ENCODE measurements at places on chromosomes 6 and 20.

GRCh38 chr6:84213217-84213616 lies 14.2 kb downstream of the CEP162 start:
- no peak for DNase-seq

GRCh38 chr6:27836783-27837624 lies 75.2 kb downstream of the OR2B2 start:
- peak; percentile 93 for DNase-seq

- no peak for DNase-seq
Observed at GRCh38 chr6:2042956-2043648, 202.3 kb downstream of the GMDS start.

- DNase-seq = no peak
Observed at GRCh38 chr6:113162739-113163138, 694.4 kb upstream of the MARCKS start.

DNA sequence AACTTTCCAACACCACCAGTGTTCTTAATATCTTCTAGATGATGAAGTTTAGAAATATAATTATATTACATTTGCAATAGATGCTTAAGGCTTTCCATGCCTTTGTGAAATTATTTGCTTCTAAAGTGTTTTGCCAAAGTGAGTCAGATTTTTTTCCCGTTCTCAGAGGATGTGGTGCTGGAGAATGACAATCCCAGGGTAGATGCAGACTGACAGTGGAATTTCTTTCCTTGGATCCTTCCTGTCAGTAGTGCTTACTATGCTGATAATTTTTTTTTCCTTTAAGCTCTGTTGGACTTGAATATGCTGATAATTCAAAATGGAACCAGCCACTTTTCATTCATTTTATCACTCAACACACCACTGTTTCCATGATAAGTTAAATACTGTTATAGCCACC lies 59.9 kb upstream of the SOX4 start:
- no peak for DNase-seq

- no peak for DNase-seq
Observed at GRCh38 chr20:62186887-62187866, 4.3 kb downstream of the MTG2 start.

DNA sequence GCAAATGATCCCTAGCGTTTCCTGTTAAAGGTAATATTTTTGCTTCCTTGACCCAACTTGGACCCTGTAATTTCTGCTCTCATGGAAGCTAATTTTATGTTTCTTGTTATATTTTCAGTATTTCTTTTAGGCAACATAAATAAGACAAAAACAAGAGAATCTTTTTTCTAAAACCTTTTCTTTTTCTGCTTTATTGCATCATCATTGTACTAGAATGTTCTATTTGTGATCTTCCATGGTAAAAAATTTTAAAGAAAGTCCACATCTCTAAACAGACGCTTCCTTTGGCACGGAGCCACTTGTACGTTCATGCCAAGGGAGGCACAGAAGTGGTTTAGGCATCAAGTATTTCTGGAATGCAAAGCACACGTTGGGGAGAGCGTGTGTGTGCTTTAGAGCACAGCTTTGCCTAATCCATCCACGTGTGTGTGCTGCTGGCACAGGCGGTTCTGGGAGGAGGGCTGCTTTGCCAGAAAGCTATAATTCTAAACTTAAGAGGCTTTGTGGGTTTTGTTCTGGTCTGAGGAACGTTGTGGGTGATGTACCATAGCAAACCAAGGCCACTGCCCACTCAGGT lies 98.3 kb downstream of the SASH1 start:
- peak; percentile 25 for DNase-seq

GRCh38 chr6:135274561-135275293 lies 93.6 kb downstream of the MYB start:
- DNase-seq = no peak

GRCh38 chr6:112330879-112331265 lies 16.3 kb upstream of the RFPL4B start:
- peak; percentile 31 for DNase-seq

- peak; percentile 90 for DNase-seq
Observed at GRCh38 chr6:164216368-164216767, 801.9 kb downstream of the QKI start.

GRCh38 chr6:134619789-134620188 lies 301.9 kb upstream of the SGK1 start:
- DNase-seq = no peak

Measured in NCI-H1105 (cell line).